ENCODE measurements at places on chromosomes 7 and 10.

GRCh38 chr10:132455986-132456847 lies 59.2 kb downstream of the PWWP2B start:
- no peak for DNase-seq

DNA sequence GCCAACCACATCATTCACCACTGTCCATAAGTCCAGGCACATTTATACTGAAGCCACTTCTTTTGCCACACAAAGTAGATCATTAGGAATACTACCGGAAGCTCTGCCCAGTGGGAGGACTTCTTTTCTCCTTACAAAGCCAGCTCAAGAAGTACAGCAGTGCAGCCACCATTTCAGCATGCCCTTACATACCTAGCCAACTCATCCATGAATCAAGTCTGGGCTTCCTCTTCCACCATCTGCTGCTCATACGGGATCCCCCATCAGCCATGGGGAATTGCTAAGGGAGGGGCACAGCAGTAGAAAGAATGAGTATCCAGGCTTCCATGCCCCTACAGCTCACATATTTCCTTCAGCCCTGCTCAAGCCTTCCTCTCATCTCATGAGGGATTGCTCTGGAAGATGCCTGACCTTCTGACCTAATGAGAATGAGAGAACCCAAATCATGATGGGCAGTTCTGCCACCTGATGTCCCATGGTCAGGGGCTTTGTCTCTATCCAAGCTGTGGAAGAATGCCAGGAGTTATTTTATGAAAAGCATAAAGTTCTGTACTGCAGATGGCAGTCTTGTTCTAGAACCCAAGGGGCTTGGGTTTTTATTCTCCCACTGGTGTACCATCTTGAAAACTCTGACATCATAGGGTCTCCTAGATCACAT lies 39.5 kb downstream of the ACSM6 start:
- no peak for DNase-seq

- DNase-seq: no peak
Observed at GRCh38 chr10:103668351-103669242, 175.1 kb downstream of the NEURL1 start.

GRCh38 chr10:100887761-100888296 lies 24.9 kb upstream of the SLF2 start:
- no peak for DNase-seq

GRCh38 chr7:92246360-92247101 lies 757 bp downstream of the ANKIB1 start:
- no peak for DNase-seq

DNA sequence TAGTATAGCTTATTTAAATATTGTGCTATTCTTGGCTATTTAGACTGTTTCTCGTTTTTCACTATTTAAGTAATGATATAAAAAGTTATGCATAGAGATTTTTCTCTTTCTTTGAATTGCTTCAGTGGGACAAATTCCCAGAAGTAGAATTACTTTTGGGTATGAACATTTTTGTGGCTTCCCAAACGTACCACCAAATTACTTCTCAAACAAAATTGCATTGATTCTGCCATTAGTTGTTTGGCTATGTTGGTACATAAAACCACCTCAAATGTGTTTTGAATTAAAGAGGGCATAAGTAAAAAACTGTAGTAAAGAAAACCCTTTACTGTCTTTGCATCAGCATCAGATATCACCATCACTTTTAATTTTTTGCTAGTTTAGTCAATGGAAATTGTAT lies 31.0 kb downstream of the AKR1B1 start:
- no peak for DNase-seq

GRCh38 chr7:13126347-13126746 lies 438.9 kb downstream of the ARL4A start:
- DNase-seq: no peak

DNA sequence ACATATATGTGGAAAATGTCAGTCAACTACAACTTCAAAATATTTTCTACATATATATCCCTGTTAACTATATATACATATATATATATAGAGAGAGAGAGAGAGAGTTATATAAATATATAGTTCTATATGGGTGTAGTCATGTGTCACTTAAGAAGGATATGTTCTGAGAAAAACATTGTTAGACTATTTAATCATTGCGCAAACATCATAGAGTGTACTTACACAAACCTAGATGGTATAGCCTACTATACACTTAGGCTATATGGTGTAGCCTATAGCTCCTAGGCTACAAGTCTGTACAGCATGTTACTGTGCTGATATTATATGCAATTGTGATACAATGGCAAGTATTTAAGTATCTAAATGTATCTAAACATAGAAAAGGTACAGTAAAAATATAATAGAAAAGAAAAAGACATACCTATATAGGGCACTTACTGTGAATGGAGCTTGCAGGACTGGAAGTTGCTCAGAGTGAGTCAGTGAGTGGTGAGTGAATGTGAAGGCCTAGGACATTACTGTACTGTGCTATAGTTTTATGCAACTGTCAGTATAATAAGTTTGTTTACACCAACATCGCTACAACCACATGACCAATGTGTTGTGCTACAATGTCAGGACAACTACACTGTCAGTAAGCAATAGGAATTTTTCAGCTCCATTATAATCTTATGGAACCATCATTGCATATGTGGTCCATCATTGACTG lies 18.0 kb upstream of the FGL2 start:
- DNase-seq: no peak

GRCh38 chr7:29488203-29488970 lies 75.2 kb upstream of the PRR15 start:
- DNase-seq: no peak

- DNase-seq: no peak
Observed at GRCh38 chr7:1422512-1423263, 36.6 kb downstream of the MICALL2 start.

GRCh38 chr10:5234106-5234860 lies 37.6 kb downstream of the AKR1C4 start:
- no peak for DNase-seq

- no peak for DNase-seq
Observed at GRCh38 chr7:83613232-83613631, 35.7 kb downstream of the SEMA3E start.

DNA sequence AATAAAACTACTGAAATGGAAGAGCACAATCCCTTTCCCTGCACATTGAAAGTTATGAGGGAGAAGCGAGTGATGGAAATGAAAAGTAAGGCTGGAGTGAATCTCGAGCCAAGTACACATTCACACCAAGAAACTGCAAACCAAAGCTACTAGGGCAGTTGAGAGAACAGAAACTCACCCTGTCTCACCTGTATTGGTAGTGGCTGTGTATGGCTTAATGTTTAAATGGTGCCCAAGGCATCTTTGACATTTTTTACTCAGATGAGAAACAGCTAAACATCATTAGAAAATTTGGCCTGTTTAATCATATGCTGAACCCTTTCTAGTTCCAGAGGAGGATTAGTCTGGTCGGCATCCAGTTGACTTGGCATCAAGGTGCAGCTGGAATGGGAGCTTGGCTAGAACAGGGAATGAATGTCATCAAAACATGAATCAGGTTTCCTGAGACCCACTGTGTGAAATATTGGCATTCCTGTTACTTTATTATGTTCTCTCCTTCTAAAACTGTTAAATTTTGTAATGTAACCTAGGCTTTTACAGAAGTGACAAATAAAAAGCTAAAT lies 840.8 kb downstream of the GRM8 start:
- DNase-seq: no peak

GRCh38 chr10:93288679-93289634 lies 193.2 kb downstream of the MYOF start:
- DNase-seq: peak; percentile 62

GRCh38 chr7:48621076-48621475 lies 303.3 kb upstream of the CDC14C start:
- no peak for DNase-seq

- no peak for DNase-seq
Observed at GRCh38 chr10:69553328-69553727, 19.9 kb downstream of the NEUROG3 start.

GRCh38 chr7:36964297-36964696 lies 240.0 kb upstream of the AOAH start:
- DNase-seq: no peak

DNA sequence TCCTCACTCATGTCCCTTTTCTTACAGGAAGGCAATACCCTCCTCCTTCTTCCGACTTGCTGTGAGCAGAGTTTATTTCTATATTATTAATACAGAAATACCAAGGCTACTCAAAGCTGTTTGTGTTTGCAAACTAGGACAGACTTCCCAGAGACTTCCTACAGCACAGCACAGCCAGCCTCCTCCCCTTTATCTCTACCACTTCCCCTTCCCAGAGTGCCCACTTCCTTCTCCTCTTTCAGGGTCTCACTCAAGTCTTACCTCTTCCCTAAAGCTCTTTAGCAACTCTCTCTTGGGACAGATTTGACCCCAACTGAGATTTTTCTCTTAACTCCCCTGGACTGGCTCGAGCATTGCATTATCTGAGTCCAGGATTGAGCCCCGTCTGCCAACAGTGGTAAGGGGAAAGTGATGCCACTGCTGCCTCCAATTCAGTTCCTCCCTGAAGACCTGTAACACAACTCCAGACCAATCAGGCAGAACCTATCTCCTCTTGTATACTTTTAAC lies 5.5 kb upstream of the LRGUK start:
- DNase-seq: no peak

- DNase-seq: no peak
Observed at GRCh38 chr7:10930551-10930950, 43.1 kb upstream of the PHF14 start.

GRCh38 chr7:78218876-78219275 lies 420.3 kb downstream of the PHTF2 start:
- DNase-seq: no peak

GRCh38 chr7:135330088-135330487 lies 96.5 kb downstream of the STRA8 start:
- DNase-seq: no peak

DNA sequence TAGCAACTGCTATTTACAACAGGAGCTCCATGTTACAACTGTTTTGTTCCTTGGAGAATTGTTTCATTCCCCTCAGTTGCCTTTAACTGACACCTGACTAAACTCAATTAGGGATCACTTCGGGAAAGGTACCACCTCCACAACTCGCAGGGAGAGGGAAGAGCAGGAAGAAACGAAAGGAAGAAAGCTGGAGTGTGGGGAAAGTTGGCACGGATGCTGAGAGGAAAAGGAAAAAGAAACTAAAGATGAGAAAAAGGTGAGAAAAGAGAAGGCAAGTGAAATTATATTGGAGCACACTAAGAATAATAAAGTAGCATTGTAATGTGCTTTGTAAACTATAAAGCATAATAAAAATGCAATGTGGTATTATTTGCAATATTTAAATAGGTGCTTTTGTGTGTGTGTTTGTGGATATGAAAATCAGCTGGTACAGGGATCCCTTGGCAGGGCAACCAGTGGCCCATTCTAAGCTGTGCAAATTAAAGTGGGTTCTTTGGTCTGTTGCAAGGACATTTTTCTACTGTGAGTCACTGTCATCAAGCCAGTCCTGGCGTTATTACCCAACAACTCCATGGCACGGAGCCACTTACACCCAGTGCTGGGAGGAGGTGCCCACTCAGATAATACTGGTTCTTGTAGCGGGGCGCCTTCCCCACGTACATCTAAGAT lies 45.9 kb downstream of the HIPK2 start:
- no peak for DNase-seq

GRCh38 chr10:97479939-97480338 lies 18.3 kb downstream of the MMS19 start:
- DNase-seq: no peak

DNA sequence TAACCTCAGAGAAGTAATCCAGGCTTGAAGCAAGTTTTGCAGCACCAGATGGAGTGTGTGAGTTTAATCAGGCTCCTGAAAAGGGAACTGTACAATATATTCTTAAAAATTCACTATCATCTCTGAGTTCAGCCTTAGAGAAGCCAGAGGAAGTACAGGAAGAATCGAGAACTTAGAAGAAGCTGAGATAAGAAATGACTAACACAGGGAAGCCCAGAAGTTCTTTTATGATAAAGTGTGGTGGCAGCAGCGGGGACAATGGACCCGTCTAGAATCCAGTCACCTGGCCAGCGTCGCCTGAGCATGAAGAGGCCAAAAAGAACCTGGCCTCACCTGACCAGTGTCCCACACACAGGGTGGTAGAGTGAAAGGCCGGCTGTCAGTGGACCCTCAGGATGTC lies 161.0 kb downstream of the USP6NL start:
- DNase-seq: no peak

GRCh38 chr7:50653126-50653864 lies 88.1 kb upstream of the DDC start:
- DNase-seq: no peak

DNA sequence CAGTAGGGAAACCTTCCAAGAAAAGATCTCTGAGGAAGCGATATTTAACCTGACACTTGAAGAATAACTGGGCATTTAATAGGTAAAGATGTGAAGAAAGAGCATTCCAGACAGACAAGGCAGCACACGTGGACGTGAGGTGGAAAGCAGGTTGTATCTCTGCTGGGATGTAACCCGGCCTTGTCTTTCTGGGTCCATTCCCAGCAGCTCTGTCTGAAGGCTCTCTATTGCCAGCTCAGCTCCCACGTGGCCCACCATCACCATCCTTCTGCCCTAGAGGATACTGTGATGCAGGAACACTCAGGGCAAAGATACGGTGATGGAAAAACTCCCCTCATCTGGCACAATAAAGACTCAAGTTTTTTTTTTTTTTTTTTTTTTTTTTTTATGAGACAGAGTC lies 137.7 kb downstream of the RSU1 start:
- no peak for DNase-seq

DNA sequence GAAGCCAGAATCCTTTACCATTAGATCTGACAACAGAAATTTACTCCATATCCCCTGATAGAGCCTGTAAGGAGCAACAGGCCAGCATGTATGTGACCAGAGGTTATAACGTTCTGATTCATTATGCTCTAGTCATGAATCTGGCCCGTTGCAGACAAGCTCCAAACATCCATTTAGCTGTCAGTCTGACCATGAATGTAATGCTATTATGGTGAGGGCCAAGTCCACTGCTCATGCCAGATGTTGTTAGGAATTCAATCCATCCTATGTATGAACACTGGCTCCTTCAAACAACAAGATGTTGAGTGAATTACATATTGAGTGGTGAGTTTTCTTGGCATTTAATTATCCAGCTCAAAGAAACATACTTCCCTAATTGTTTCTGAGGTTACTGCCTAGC lies 610.1 kb upstream of the ANKRD30A start:
- no peak for DNase-seq

GRCh38 chr7:89623018-89623672 lies 531.1 kb upstream of the STEAP1 start:
- peak; percentile 1 for DNase-seq

- no peak for DNase-seq
Observed at GRCh38 chr10:31288962-31289361, 30.1 kb upstream of the ZEB1 start.

- no peak for DNase-seq
Observed at GRCh38 chr10:113713640-113713982, 33.9 kb downstream of the CASP7 start.

- no peak for DNase-seq
Observed at GRCh38 chr7:1054861-1055450, 10.6 kb downstream of the GPR146 start.

DNA sequence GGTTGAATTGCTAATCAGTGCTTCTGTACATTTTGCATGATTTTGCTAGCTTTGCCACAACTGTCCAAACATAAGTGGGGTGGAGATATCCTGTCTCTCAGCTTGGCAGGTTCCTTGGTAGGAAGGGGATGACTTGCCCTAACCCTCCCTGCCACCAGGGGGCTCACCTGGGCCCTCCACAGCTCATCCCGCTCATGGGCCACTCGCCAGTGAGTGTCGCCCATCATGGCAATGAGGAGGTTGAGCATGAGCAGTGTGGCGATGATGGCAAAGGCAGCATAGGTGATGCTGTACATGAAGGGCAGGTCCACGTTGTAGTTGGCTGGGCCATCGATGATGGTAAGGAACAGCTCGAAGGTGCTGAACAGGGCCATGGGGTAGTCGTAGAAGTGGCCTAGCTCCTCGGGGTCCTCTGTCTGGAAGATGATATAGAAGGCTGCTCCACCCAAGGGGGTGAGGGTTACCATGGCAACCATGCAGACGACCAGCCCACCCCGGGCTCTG lies 12.2 kb downstream of the TRPV6 start:
- DNase-seq: peak; percentile 47

Data from GM19239 (cell line).